CD4-positive, alpha-beta T cell treated with Interleukin-4 for 1 hour (primary cell): ENCODE measurements at places on chromosomes 3 and 15.

DNA sequence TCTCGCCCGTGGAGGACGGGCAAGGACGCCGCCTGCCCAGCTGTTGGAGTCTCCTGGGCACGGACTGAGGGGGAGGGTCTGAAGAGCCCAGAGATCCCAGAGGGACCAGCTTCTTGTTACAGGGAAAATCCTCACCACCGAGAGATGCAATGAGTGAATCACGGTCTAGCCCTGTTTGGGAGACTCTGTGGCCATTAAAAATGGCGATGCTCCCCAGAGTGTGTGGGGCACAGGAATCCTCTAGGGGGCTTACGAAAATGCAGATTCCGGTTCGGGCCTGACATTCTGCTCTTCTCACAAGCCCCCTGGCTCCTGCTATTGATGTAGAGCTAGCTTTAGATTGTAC lies 35.5 kb upstream of the EPHB3 start:
- DNase-seq, result no peak

DNA sequence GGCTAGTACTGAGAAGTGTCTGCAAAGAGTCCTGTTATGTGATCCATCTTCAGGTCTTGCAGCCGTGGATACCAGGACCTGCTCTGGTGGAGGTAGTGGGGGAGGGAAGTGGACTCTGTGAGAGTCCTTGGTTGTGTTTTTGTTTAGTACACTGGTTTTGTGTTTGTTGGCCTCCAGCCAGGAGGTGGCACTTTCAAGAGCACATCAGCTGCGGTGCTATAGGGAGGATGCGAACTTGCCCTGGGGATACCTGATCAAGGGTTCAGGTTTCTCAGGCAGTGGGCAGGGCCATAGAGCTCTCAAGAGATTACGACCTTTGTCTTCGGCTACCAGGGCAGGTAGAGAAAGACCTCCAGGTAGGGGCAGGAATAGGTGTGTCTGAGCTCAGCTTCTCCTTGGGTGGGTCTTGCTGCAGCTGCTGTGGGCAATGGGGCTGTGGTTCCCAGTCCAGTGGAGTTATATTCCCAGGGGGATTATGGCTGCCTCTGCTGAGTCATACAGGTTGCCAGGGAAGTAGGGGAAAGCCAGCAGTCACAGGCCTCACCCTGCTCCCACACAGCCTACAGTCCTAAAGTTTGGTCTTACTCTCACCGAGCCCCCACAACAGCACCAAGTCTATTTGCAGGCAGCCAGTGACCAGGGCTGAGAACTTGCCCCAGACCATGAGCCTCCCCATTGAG lies 132.8 kb upstream of the NPHP3 start:
- no peak for DNase-seq

- DNase-seq, result peak; percentile 45
These were observed 3.1 kb downstream of the CIAO2A start for GRCh38 chr15:64090527-64090926.

- DNase-seq, result no peak
These were observed 157.0 kb downstream of the CHST2 start for GRCh38 chr3:143276592-143276991.

GRCh38 chr3:190666821-190667220 lies 152.9 kb downstream of the IL1RAP start:
- no peak for DNase-seq

DNA sequence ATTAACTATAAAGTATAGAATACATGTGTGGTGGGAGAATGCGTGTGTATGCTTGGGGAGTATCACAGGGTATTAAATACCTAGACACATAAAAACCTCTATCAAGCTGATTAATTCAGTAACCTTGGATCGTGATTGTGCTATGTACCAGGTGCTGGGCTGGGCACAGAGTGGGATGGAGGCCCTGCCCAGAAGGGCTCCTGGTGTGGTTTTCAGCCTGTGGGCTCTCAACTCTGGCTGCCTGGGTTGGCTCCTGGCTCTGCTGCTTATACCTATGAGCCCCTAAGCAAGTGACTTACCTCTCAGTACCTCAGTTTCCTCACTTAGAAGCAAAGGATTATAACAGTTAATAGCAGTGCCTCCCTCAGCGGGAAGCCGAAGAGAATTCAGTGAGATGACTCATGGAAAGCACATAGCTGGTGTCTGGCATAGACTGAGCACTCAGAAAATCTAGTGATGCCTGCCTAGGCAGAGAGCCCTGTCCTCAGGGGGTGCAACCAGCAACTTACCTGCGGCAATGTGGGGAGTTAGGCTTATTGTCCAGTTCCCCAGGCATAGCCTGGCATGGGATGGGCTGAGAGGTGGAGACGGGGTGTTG lies 90.6 kb upstream of the MYZAP start:
- no peak for DNase-seq

- no peak for DNase-seq
These were observed 29.4 kb downstream of the ABTB1 start for GRCh38 chr3:127702151-127702578.

GRCh38 chr3:23389089-23389488 lies 186.0 kb downstream of the UBE2E2 start:
- DNase-seq, result no peak

DNA sequence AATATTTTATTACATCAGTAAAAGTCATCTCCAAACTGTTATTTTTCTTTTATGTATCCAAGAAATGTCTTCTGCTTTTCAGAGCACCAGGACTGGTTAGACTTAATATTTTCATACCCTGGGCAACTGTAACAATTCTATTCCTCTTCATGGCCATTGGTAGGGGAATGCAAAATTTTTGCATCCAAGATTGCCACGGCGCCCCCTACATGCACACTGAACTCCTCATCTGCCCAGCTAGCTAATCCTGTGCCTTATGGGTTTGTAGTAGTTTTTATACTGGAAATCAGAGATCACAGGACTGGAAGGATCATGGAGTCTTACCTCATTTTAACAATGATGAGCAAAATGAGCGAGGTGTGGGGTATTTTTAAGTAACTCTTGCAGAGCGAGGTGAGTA lies 74.2 kb downstream of the CRTC3 start:
- peak; percentile 57 for DNase-seq

- no peak for DNase-seq
These were observed 22.1 kb downstream of the PHC3 start for GRCh38 chr3:170159459-170159858.

DNA sequence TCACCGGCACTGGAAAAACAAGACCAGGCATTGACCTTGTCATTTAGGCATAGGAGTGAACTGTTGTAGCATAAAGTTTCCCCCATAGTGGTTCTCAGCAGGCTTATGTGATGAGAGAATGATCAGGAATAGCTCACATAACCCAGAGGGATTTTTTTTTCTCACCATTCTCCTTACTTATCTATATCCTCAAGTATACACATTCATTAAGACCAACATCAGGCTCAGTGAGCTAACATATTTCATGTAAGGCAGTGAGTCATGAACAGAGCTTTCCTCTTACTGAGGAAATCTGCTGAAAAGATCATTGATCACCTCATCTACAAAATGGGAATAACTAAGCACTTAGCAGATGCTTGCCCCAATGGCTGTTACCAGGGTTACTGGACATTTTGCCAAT lies 396.6 kb upstream of the TMCO5A start:
- no peak for DNase-seq

DNA sequence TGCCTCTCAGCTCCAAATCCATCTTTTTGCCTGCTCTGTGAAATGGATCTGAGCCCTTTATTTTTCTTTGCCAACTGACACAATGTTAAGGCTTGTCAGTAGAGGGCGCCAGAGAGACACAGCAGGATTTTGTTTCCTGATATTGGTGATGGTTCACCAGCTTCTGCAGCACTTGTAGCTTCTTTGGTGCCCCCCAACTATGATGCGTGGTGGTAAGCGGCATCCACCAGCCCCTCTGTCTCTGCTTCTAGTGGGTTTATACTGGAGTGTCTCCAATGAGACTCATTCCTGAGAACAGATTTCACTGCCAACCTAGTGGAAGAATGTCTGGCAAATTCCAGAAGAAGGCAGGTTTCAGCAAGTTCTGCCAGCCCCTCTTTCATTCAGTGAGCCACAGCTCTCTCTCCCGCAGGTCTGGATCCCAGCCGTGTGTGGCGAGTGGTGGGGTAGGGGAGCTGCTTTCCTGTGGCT lies 471.9 kb upstream of the FRG2C start:
- DNase-seq, result peak; percentile 27

DNA sequence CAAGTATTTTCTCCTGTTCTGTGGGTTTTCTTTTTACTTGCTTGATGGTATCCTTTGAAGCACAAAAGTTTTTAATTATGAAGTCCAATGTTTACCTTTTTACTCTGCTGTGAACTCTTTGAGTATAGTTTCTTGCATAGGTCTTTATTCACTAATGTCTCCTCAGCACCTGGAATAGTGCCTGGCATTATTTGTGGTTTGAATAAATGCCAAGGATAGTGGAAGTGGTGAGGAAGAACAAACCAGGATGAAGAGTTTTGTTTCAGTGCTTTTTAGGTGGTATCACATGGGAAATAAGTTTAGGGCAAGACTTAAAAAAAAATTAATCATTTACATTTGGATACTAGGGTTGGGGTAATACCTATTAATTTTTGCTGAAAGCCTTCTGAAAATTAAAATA lies 25.7 kb downstream of the GPD1L start:
- no peak for DNase-seq

GRCh38 chr3:135895106-135895733 lies 70.3 kb upstream of the PPP2R3A start:
- DNase-seq, result peak; percentile 22

- no peak for DNase-seq
These were observed 21.8 kb downstream of the SPG11 start for GRCh38 chr15:44641651-44642050.

GRCh38 chr3:112445839-112446238 lies 53.4 kb downstream of the BTLA start:
- DNase-seq, result no peak

- DNase-seq, result no peak
These were observed 24.9 kb downstream of the HACL1 start for GRCh38 chr3:15576475-15576874.

DNA sequence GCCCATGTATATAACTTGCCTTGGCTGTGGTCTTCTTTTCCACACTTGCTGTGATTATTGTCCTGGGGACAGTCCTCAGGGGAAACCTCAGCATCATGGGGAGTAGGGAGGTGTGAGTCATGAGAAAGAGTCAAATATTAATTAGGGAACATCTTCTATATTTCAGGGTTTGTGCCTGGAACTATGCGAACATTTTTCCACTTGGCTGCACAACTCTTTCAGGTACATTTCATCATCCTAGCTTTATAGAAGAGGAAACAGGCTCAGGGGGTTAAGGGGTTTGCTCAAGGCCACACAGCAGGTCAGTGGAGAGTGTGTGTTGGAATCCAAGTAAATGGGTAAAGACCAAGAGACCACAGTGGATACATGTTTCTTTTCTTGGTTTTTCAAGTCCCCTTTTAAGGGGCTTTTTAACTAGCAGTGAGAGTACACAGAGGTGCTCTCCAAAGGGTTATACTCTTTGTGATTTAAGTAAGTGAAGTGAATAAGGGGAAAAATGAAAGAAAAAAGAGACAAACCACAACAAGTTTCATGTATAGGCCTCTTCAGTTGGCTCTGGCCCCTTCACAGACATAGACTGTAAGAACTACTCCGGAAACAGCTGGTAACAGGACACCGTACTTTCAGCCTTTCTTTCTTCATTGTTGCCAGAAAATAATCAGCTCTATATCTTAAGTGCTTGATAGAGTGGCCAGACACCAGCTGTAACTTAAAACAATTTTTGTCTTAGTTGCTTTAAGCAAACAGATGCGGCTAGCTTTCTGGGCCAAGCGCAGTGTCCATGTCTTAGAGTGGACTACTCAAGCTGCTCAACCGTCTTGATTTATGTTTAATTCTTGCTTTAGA lies 64.6 kb downstream of the EEFSEC start:
- no peak for DNase-seq

- DNase-seq, result no peak
These were observed 4.8 kb downstream of the ARHGEF3 start for GRCh38 chr3:56796996-56797395.

- no peak for DNase-seq
These were observed 57.4 kb upstream of the PHLDB2 start for GRCh38 chr3:111801693-111802092.

DNA sequence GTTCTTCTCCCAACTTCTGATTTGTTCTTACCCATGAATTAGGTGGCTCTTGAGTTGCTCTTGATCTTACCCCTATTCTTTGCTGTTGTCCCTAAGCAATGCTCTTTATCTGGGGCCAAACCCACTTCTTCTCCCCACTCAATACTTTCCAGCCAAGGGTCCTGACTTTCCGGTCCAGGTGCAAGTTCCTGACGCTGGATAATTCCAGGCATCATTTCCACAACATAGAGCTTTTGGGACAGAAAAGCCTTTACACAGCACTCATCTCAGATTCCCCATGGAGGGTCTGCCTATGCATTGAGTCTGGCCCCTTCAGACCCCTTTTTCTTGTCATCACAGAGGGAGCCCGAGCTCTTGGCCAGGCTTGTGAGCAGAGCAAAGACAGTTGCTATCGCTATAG lies 85.4 kb upstream of the BOC start:
- no peak for DNase-seq

DNA sequence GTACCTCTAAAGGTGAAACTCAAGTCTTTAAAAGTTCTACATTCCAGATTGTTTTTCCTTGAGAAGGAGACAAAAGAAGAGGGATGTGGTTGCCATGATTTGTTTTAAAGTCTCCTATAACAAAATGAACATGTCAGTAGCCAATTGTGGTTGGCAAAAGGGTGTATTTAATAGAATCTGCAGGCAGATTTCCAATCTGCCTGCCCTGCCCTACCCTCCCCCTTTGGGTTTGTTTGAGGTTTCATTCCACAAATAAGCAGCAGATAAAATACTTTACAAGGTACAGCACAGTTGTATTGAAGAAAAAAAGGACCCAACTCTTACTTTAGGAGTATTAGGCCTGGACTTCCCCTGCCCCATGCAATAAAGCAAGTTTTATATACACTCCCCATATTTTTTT lies 59.5 kb downstream of the MLH1 start:
- no peak for DNase-seq

DNA sequence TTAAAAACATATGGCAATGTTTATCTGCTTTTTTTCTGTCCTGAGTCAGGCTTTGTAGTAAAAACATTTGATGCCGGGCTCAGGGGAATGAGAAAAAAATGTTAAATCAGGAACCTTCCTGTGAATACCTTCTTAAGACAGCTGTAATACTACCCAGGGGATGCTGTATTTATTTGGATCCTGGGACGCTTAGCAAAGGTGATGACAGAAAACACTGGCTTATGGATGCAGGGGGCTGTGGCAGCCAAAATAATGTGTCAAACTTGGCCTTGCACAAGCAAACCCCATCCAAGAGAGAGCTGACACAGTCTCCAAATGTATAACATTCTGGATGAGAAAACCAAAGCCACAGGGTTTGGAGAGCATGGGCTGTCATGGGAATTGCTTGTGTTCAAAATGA lies 438.2 kb upstream of the PROK2 start:
- no peak for DNase-seq

DNA sequence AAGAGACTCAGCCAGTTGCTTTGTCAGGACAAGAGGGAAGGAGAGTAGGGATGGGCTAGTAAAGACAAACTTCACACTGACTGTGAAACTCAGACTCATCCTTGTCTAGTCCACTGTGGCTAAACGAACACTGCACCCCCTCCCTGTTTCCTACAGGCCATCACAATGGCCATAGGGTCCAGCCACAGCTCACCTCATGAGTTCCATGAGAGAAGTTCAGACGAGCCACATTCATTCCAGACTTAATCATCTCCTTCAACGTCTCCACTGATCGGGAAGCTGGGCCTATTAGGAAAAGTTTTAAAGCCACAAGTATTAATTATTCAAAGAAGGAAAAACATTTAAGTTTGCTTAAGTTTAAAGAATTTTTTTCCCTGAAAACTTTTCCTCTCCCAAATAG lies 13.8 kb downstream of the PKM start:
- no peak for DNase-seq

GRCh38 chr3:9278498-9278897 lies 29.1 kb upstream of the SRGAP3 start:
- DNase-seq, result no peak

GRCh38 chr15:89452330-89452836 lies 44.0 kb downstream of the RHCG start:
- no peak for DNase-seq

GRCh38 chr15:84814916-84815315 lies 2.2 kb upstream of the ALPK3 start:
- DNase-seq, result no peak
